Stimulated activated CD8-positive, alpha-beta memory T cell treated with anti-CD3 and anti-CD28 coated beads, Interleukin-4, amount 100 ng/mL, for 1 hour (primary cell): ENCODE measurements at places on chromosomes 11 and 22.

DNA sequence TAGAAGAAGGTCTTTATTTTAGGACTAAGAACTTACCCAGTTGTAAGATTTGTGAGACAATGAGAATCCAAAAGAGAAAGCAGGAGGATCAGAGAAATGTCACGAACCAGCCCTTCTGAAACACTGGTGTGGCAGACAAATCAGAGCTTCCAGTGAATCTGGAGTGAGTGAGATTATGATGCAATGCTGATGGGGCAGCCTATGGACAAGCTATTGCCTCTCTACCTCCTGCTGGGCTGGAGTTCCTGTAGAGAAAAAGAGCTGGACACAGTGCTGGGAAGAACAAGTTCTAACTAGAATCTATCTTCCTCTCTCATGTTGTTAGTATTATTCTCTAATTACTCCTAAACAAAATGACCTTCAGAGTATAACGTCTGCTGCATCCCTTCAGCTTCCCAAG is 12.0 kb upstream of the ANO3 start:
- DNase-seq = no peak

GRCh38 chr11:47236482-47236881 is 12.1 kb downstream of the ACP2 start:
- no peak for DNase-seq

DNA sequence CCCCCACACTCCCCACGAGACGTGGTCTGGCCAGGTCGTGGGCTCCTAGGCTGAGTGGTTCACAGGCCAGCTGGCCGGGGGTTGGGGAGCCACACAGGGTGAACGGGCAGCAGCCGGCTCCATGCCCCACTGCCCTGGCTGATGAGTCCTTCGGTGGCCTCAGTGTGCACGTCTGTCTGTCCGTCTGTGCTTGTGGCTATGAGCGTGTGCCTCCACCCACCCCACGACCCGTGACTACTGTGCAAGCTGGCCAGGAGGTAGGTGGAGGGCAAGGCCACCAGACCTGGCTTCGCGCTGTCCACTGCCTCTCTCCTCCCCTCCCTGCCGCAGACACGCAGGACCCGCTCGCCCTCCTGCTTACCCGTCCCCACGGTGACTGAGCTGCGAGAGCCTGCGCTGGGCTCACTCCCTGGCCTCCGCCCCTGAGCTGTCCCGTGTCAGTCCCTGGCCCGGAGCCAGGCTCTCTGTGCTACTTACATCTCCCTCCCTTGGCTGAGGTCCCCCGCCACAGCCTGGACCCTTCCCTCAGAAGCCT is 14.1 kb downstream of the CSDC2 start:
- DNase-seq = no peak

DNA sequence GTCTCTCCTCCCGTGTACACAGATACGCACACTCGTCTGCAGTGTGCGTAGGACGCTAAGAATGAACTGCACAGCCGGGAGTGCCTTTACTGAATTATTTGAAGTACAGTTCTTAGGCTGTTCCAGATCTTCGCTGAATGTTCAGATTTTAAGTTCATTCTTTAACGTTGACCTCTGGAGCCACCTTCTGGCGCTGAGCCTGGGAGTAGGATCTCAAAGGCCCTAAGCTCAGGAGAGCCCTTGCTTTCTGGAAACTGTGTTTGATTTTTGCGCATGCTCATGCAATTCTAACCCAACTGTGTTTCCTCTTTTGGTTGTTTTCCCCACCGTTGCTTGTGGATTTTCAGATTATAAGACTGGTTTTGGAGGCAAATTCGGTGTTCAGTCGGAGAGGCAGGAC is 22.8 kb downstream of the CTTN start:
- no peak for DNase-seq

- DNase-seq = no peak
Measured at GRCh38 chr11:87198266-87198881, 160.6 kb downstream of the TMEM135 start.

GRCh38 chr11:119532551-119532950 is 109.6 kb upstream of the THY1 start:
- no peak for DNase-seq

- no peak for DNase-seq
Measured at GRCh38 chr11:1052133-1053011, 15.9 kb upstream of the MUC6 start.

DNA sequence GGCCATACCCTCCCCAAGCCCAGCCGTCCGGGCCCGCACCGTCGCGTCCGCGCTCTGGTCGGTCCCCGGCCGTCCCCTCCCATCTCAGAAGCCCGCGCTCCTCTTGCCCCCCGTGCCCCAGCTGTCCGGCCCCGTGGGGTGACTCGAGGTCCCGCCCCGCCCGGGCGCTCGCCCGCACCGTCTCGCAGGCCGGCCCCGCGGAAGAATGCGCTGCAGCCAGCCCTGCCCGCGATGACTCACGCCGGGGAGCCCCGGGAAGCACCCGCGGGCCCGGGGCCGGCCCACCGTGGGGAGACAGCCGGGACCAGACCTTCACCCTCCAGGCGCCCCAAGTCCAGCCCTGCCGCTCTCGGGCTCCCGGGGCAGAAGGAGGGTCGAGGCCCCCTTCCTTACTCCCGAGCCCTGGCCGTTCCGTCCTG is 320 bp upstream of the PHLDA2 start:
- no peak for DNase-seq

GRCh38 chr22:23828800-23829680 is 9.8 kb downstream of the DERL3 start:
- DNase-seq = no peak

- DNase-seq = no peak
Measured at GRCh38 chr11:19323502-19323901, 82.8 kb upstream of the E2F8 start.

GRCh38 chr11:43868852-43869567 is 11.6 kb upstream of the ALKBH3 start:
- DNase-seq = peak; percentile 6

- no peak for DNase-seq
Measured at GRCh38 chr11:35363854-35364780, 55.2 kb downstream of the SLC1A2 start.

DNA sequence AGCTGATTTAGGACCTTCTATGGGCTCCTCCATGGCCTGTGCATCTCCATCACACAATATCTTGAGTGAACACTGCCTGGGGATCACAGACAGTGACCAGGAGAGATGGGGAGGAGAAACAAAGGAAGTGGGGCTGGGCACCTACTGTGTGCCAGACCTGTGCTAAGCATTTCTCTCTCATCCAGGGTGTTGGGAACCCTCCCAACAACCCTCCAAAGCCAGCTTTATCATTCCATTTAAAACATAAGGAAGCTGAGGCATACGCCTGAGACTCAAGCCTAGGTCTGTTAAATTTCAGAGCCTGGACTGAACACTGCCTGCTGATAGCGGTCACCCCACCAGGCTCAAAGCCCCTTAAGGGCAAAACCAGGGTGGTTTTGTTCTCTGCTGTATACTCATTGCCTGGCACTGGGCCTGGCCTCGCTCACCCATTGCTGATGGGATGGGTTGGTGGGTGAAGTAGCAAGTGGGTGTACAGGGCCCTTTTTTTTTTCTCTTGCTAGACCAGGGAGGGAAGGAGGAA is 130.1 kb downstream of the MN1 start:
- DNase-seq = no peak

GRCh38 chr11:1354125-1354938 is 35.4 kb upstream of the BRSK2 start:
- DNase-seq = no peak

DNA sequence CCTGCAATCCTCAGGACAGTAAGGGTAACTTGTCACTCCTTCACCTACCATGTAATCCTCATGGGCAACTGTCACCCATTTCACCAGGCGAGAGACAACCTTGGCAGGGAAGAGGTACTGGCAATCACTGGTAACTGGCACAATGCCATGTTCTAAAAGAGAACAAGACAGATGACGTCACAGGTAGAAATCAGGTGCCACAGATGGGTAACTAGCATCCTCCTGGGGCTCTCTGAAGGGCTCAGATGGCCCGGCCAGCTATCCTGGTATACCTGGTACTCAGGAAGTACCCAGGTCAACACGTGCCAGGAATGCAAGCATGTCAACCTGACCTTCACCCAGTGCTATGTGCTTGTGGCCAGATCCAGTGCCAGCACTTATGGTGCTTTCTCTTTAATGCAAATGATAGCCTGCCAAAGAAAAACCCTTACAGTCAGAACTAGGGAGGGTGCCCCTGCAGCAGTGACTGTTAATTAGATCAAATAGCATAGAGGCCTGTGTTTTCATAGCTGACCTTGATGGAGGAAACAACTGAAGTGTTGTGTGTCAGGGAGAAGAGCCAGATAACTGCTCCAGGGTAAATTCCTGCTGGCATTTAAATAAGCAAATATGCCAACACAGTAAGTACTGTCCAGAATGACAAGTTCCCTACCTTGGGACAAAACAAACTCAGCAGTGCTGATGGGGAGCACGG is 36.2 kb downstream of the THOC5 start:
- no peak for DNase-seq

- no peak for DNase-seq
Measured at GRCh38 chr22:36048911-36049677, 20.5 kb upstream of the RBFOX2 start.

GRCh38 chr22:23109079-23109347 is 32.8 kb downstream of the RSPH14 start:
- no peak for DNase-seq

DNA sequence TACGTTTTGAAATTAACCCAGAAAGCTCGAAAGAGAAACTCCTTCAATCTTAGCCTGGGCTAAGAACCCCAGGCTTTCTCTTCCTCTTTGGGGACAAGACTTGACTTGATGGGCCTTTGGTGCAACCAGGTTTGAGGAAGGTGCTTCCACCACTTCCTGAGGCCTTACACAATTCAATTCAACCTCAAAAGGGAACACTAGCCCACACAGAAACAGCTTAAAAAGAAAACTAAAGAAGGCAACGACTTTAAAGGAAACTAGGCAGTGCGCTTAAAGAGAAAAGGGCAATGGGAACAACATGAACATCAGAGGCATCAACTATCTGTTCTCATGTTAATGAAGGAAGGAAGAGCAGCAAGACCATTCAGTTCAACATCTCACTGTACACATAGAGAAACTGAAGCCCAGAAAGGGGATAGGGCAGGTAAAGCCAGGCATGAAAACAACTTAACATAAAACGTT is 24.8 kb downstream of the PAK1 start:
- DNase-seq = no peak

DNA sequence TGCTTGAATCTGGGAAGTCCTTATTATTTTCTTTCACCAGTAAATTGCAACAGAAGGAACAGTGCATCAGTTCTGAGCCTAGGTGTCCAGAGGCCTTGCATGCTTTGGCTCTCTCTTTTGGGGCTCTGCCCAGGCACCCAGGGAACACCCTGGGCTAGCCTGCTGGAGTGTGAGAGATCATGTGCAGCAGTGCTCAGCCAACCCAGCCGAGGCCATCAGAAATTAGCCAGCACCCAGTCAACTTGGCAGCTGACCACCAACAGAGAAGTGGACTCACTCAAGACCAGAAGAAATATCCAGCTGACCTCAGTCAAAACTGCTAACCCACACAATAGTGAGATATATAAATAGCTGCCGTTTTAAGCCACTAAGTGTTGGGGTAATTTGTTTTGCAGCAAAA is 11.2 kb upstream of the P4HA3 start:
- no peak for DNase-seq

DNA sequence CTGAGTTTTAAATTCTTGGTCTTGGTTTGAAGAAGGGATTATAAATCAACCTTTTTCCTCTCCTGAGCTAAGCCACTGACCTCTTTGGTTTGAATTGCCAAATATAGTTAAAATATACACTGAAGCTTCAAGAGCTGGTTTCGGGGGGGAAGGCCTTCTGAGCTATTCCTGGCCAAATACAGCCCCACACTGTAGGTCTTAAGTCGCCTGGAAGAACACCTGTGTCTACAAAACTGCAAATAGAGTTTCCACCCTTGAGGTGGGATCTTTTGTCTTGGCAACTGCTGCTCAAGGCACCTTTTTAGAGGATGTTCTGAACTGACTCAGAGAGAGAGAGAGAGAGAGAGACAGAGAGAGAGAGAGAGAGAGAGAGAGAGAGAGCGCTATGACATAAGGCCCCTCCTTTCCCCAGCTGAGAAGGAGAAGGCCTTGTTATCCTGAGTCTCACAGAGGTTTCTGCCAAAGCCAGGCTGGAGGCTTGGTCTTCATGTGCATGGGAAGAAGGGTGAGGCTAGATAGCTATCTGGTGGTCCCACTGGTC is 5.5 kb downstream of the ADM start:
- DNase-seq = no peak

- DNase-seq = no peak
Measured at GRCh38 chr11:1669546-1670218, 27.3 kb upstream of the KRTAP5-6 start.

DNA sequence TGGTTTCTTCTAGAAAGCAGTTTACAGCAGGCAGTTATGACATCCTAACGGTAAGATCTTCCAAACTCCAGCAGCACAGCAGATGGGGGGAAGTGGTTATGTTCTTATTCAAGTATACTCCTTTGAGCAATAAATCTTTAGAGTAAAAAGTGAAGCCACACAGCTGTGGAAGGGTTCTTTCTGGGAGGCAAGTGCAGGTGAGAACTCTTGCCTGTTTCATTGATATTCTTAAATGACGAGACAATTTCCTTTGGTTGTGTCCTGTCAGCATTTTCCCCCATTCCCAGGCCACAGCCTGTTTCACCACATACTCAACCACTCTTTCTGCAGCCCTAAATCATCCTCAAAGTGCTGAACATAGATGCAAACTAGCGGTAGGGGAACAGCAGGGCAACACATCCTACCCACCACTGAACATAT is 207.3 kb upstream of the MTNR1B start:
- no peak for DNase-seq

DNA sequence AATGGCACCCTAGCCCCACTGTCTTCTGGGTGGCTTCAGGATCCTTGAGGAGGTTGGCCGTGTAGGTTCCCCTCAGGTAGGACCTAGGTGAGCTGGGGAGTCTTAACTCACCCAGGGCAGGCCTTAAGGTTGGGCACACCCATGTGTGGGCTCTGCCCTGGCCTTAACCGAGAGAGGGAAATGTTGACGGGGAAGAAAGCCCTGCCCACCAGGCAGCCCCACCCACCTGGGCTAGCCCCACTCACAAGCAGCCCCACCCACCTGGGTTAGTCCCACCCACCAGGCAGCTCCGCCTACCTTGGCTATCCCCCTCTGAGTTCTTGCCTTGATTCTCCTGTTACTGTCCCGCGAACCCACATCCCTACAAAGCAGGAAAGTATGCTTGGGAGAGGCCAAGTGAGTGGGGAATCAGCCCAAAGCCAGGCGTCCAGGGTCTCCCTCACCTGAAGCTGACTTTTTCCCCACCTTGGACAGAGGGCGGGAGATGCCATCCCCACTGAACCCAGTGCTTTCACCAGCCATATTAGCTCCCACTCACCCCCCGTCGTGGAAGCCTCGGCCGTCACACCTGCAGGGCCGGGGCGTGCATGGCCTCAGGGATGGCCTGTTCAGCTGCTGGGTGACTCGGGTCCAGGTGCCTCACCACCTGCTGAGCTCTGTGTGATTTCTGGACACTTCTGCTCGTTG is at the start of gene MYEOV:
Gene MYEOV (plus strand): TSS at position 337 of the 687 bp plus-strand sequence. CDS start 1,200 bp downstream, outside the sequence.
- DNase-seq = no peak

- no peak for DNase-seq
Measured at GRCh38 chr11:47995360-47995769, 15.0 kb downstream of the PTPRJ start.

GRCh38 chr11:64531906-64532312 is 59.1 kb upstream of the SLC22A12 start:
- no peak for DNase-seq
